Natural killer cell (primary cell): ENCODE measurements at places on chromosomes 16 and 17. TPM values are rescaled to one million over a fixed set of nuclear protein-coding genes. Genes with fewer than 3 reads are reported as not detected.

DNA sequence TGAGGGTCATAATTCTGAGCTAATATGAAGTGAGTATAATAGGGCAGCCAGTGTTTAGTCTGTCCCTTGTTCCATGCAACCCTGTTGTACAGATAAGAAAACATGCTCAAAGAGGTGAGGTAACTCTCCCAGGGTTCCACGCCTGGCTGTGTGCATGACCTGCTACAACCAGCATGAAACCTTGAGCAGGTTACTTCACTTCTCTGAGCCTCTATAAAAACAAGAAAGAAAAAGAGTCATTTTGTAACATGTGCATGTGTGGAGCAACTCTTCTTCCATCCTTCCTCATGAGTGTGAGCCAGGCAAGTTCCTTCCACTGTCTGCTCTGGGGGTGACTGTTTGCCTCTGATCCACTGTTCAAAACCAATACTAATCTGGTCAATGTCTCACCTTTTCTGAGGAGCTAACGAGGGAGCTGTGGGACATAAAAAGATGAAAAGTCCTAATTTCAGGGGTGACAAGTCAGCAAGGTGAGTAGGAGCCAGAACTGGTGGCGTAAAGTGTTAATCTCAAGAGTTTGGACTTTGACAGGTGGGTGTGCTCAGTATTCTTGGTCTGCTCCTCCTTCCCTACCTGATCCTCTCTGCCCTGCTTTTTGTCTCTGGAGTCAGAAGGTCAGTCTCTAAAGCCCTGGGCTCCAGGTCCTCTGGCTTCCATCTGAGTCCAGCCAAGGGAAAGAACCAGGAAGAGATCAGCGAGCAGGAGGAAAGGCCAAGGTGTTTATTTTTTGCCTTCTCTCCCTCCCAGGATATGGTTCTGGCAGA lies 21.5 kb downstream of the GFOD2 start:
- DNase-seq, result no peak

- no peak for DNase-seq
These were observed 133.5 kb downstream of the FTO start for GRCh38 chr16:53837426-53837825.

- DNase-seq, result no peak
These were observed 203.6 kb downstream of the RAB11FIP4 start for GRCh38 chr17:31595076-31595475.

- no peak for DNase-seq
These were observed at the start of gene PRR15L for GRCh38 chr17:47957591-47958490. PRR15L (minus strand) TSS chr17:47957883; CDS start chr17:47953234, 4,649 bp downstream.

- no peak for DNase-seq
These were observed 69.5 kb upstream of the GNG13 start for GRCh38 chr16:869823-870641.

DNA sequence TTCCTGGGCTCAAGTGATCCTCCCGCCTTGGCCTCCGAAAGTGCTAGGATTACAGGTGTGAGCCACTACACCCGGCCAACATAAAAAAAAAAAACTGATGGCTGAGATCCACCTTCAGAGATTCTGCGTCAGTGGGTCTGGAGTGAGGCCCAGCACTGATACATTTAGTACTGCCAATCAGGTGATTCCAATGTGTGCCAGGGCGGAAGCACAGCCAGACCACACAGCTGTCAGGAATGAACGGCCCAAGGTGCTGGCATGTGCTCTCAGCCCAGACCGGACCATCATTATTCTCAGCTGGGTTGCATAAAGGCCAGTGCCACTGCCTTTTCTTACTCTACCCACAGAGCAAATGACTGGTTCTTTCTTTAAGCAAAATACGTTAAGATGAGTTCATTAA lies 1.2 kb upstream of the BCO1 start:
- no peak for DNase-seq

DNA sequence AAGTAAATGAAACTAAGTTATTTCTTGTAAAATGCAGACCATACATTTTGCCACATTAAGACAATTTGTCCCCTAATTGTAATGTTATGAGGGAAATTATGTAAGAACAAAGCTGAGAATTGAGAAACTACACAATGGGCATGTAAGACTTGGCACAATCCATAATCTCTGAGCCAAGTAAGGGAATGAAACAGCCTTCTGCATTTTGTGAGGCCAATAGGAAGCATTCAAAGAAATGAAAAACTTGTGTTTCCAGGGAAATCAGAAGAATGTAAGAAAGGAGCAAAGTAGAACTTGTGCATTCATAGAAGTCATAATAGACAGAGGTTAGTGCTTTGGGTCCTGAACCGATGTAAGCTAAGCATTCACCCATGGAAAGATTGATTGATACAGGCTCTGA lies 1.8 kb downstream of the KRTAP9-4 start:
- DNase-seq, result no peak

DNA sequence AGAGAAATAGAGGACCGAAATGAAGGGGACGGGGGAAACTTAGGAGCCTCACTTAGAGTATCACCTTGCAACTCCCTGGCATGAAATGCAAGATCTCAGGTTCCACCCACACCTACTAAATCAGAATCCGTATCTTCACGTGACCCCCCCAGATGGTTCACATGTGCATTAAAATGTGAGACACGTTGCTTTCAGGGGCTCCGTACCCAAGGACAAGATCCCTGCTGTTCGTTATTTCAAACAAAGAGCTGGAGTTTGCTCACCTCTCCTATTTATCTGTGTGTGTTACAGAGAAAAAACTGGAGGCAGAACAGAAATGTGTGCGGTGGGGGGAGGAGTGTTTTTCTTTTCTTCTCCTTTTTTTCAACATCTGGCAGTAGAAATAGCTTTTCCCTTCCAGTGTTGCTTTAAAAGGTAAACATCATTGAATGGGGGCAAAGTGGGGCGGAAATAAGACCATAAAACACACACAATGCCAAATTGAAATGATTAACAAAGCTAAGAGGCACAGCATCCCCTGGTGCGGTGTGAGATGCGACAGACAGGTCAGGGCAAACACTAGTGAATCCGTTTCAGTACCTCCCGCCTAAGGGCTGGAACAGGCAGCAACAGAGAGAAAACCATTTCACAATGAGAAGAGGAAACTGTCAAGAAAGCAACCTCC lies 145.4 kb downstream of the SOX9 start:
- no peak for DNase-seq

- no peak for DNase-seq
These were observed 107.9 kb downstream of the HAPSTR1 start for GRCh38 chr16:9199311-9199710.

GRCh38 chr17:41258406-41258805 lies 3.2 kb downstream of the KRTAP9-9 start:
- no peak for DNase-seq

DNA sequence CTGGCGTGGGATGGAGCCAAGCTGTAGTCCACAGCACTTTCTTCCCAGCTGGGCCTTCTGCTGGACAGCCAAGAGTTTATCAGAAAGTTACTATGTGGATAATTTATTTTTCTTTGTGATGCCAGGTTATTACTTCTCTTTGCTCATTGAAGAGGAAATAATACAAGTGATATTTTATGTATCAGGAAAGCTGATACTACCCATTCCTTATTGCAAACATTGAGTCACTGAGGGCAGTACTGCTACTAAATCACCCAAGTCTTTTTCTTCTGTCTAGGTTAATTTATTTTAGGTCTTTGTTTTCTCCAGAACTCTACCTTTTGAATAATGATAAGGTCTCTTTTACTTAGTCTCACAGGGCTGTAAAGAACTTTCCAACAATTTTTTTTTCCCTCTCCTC lies 8.3 kb downstream of the NUP93 start:
- no peak for DNase-seq

GRCh38 chr16:27441998-27442397 lies 40.0 kb downstream of the IL21R start:
- no peak for DNase-seq

DNA sequence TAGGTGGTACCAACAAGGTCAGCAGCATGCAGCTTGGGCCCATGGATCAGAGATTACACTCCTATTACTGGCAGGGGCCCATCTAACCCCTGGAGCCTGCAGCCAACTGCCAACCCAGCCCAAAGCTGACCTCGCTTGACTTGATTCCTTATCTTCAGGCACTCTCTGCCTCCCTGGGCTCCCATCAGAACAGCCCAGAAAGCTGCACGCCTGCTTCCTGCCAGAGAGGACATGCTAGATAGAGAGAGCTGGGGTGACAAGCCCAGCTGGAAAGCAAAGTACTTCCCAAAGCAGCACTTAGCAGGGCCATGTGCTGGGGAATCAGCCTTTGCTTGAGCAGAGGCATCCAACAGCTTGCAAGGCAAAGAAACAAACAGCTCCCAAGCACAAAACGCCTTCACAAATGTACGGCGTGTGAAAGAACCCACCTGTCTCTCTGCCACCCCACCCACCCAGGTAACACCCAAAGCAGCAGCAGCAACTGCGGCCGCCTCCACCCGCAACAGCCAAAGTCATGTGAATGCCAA lies 74.2 kb upstream of the NLK start:
- DNase-seq, result no peak

DNA sequence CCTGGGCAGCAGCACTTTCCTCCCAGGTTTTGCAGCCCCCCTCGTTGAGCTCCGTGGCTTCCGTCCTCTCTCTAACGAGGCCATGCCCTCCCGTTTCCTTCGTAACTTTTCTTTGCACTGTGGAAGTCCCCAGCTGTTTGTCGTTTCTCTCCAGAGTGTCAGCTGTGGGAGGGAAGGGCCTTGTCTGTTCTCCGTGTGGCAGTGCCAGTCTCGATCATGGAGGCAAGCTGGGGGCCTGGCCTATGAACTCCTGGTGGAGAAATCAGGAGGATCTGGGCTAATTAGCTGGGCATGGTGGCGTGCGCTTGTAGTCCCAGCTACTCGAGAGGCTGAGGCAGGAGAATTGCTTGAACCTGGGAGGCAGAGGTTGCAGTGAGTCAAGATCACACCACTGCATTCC lies 28.3 kb downstream of the TBCD start:
- DNase-seq, result no peak

DNA sequence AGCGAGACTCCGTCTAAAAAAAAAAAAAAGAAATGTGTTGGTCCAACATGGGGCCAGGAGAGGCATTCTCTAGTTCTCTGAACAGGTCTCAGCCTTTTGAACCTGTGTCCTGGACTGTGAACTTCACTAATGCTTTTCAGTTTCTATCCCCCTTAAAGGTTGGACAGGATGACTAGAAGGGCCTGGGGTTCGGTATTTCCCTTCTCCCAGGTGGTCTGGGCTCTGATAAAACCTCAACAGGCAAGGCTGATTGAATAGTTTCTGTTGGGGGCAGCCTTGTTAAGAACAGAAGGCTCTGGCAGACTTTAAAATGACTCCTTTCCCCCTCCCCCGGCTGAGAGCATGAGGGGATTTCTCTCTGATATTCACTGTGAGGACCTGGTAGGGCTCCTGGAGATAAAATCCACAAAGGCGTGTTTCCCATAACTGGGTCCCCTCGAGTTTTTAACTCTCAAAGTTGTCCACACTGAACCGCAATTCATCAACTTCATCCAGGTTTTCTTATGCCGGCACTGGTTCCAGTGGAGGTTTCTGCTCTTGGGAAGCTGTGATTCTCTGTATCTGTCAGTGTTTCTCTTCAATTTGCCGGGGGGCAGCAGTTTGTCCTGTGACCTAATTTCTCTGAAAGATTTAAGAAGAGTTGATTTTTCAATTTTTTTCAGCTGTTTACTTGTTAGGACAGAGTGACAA lies 91.3 kb downstream of the METRNL start:
- no peak for DNase-seq

- DNase-seq, result no peak
These were observed 231.2 kb upstream of the GSE1 start for GRCh38 chr16:85381738-85382592.

DNA sequence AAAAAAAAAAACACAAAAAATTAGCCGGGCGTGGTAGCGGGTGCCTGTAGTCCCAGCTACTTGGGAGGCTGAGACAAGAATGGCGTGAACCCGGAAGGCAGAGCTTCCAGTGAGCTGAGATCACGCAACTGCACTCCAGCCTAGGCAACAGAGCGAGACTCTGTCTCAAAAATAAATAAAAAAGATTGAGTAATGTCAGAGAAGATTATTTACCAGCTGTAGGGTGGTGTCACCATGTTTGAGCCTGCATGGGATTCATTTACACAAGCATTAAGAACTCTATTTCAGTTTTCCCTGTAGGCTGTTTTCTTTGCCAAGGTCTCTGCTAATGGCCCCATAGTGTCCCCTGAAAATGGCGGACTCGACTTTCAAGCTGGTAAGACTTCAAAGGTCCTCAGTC lies 575.0 kb downstream of the CDH13 start:
- DNase-seq, result no peak

DNA sequence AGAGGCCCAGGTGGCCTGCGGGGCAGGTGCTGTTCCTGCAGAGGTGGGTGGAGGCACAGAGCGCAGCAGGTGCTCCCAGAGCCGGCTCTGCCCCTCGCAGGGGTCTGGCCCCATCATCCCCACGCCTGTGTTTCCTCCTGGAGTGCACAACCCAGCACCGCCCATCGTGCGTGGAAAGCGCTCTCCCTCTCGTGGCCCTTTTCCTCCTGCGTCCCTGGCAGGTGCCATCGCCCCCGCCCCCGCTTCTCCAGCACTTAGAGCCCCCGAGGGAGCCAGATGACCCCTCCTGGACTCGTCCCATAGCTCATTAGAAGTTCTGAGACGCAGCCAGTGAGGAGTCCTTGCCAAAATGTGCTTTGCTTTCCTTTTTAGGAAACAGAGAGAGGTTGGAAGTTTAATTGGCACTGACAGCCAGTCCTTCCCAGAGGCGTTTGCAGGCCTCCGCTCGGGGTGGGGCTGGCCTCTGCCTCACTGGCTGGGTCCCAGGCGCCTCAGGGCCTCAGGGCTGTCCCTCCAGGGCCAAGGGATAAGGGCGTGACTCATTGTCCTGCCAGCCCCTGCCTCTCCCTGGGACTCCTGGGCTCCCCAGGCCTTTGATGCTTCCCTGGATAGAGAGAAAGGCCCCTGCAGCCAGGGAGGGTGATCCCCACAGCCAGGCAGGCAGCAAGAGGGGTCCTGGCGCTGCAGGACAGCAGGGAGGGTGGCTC lies 32.2 kb upstream of the CHMP6 start:
- DNase-seq, result no peak

DNA sequence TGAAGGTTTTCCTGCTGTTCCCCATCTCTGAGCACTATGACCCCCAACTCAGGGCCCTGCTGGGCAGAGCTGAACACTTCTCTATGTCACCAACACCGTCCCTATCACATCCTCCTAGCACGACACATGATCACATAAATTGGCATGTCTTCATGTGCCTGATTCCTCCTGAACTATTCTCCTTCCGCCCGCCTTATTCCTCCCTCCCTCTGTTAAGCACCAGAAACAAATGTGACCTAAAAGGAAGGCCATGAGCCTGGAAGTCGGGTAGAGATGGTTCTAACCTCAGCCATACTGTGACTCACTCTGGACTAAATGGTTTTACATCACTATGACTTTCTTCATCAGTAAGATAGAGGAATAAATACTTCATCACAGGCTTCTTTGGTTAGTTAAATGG lies 80.8 kb upstream of the DYNLRB2 start:
- DNase-seq, result no peak

Gene PSMD3
- 66.1 TPM for total RNA-seq

Gene SKAP1
- 168 TPM for total RNA-seq

Gene TRPV3
- 10.3 TPM for total RNA-seq

Gene NTN3
- total RNA-seq, result not detected

Gene ZNF821
- total RNA-seq, result 14.0 TPM

Gene LRRC37A
- total RNA-seq, result 3.5 TPM

Gene HEATR3
- total RNA-seq, result 21.4 TPM

Gene AOC3
- 0.73 TPM for total RNA-seq

Gene RUNDC1
- total RNA-seq, result 14.6 TPM

Gene GLIS2
- 0.35 TPM for total RNA-seq

Gene YBX2
- total RNA-seq, result not detected

Gene MMP15
- total RNA-seq, result 0.23 TPM

Gene TMEM98
- total RNA-seq, result not detected

Gene RUNDC3A
- not detected for total RNA-seq
